ENCODE measurements at places on chromosomes 5 and 9. TPM values are rescaled to one million over a fixed set of nuclear protein-coding genes. Genes with fewer than 3 reads are reported as not detected.

The SPAAR gene
- 0.29 TPM for total RNA-seq

The PLAC8L1 gene
- not detected for total RNA-seq

The CTSL gene
- total RNA-seq = 80.9 TPM

The LRRC26 gene
- not detected for total RNA-seq

All from epithelial cell of proximal tubule (primary cell).